Lower lobe of right lung (tissue), 2 donors: ENCODE measurements at places on chromosomes 1 and 21.

DNA sequence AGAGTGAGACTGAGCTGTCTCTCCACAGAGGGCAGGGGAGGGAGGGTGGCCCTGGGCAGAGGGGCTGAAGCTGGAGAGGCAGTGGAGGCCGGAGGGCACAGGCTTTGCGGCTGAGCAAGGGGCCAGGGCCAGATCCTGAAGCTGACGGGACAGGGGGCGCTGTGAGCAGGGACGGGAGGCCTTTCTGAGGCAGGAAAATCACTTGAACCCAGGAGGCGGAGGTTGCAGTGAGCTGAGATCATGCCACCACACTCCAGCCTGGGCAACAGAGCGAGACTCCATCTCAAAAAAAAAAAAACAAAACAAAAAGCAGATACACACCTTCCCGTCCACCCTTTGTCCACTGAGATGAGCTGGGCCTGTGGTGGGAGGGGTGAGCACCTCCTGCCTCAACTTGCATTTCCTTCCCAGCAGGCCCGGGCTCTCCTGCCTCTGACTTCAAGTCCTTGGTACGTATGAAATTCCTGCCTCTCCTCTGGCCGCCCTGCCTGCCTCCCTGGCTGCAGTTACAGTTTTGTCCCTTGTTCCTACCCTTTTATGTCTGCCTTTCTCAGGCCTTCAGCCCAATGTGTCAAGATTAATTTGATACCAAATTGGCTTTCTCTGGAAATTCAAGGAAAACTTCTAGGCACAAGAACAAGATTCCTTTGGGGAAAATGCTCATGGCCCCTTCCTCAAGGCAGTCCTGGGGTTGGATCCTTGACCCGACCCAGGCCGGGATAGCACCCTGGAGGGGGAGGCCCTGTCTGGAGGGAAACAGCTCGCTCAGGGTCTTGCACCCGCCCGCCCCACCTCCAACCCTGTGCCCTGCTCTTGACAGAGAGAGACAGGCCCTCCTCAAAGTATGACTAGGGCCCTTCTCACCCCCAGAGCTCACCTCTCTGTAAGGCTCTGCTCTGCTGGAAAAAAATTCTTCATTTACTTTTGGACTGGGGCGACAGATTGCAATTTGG lies 11.2 kb upstream of the ADAMTSL4 start:
- no peaks in the 10 kb centered on the region for H3K27me3 ChIP-seq
- DNase-seq: peak; percentile 40
- H3K4me1 ChIP-seq: peaks cover 1% of the 10 kb centered on the region
- H3K4me3 ChIP-seq: no peak overlapping the region

- peak; percentile 64 for DNase-seq
- no peaks in the 10 kb centered on the region for H3K27me3 ChIP-seq
- peaks cover 33% of the 10 kb centered on the region for H3K4me1 ChIP-seq
- H3K4me3 ChIP-seq: peak overlapping the region; percentile 95
These were observed 494 bp downstream of the APH1A start for GRCh38 chr1:150268340-150268704.

GRCh38 chr1:54965624-54966340 lies 14.6 kb upstream of the TMEM61 start:
- H3K27ac ChIP-seq: no peak overlapping the region
- H3K27me3 ChIP-seq: peaks cover 3% of the 10 kb centered on the region
- no peaks in the 10 kb centered on the region for H3K36me3 ChIP-seq
- H3K4me3 ChIP-seq: no peak overlapping the region

DNA sequence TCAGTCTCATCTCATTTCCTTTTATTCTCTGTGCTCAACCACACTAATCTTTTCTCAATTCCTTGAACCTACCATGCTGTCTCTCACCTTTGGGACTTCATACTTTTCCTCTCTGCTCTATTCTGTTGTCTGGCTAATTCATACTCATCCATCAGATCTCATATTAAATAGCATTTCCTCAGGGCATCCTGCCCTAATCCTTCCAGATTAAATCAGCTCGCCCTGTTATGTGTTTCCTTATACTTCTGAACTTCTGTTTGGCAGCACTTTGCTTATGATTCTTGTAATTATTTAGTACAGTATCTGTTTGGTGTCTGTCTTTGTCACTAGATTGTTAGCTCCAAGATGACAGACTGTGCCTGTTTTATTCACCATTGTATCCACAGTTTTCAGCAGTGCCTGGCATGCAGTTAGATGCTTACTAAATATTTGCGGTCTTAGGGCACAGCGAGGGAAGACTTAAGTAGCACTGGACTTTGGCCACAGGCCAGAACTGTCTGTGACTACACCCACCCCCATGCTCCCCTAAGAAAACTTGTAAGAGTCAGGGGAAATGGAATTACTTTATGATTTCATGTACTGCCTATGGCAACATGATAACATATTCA lies 9.9 kb upstream of the CAP1 start:
- no peak overlapping the region for H3K27ac ChIP-seq
- no peak overlapping the region for H3K4me3 ChIP-seq
